ENCODE measurements at places on chromosomes 3 and 15.
A peak's percentile ranks its signal among the peaks of the same experiment; 100 is the strongest.

DNA sequence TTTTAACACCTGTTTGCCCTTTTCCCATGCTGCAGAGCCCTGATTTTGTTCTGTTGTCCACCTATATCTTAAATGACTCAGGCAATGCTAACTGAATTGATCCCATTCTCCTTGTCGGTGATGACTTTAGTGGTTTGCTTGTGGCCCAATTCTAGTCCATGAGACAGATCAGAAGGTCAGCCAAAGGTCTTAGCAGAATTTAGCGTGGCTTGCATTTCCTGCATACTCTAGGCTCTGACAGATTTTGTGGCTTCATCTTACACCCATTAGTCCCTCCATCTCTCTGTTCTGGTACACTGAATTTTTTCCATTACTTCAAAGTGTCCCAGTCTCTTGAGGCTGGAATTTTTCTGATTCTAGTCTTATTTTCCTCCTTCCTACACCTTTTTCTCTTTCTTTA lies 161.9 kb downstream of the STAC start:
- DNase-seq: no peak

DNA sequence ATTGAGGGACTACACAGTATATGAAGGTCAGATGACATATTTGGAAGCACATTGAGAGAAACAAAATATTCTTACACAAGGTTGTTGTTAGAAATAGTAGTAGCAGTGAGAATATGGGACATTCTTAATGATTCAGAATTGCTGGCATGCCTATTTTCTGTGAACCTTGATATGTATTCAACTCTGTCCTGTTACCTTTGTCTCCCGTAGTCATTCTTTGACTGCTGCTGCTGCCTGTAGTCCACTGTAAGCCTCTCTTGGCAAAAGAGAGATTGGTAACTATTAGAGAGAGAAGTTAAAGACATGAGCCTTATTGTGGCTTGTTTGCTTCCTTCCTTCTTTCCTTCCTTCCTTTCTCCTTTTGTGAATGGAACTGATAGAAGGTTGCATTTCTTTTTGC lies 64.5 kb downstream of the TCF12 start:
- DNase-seq: peak; percentile 35

DNA sequence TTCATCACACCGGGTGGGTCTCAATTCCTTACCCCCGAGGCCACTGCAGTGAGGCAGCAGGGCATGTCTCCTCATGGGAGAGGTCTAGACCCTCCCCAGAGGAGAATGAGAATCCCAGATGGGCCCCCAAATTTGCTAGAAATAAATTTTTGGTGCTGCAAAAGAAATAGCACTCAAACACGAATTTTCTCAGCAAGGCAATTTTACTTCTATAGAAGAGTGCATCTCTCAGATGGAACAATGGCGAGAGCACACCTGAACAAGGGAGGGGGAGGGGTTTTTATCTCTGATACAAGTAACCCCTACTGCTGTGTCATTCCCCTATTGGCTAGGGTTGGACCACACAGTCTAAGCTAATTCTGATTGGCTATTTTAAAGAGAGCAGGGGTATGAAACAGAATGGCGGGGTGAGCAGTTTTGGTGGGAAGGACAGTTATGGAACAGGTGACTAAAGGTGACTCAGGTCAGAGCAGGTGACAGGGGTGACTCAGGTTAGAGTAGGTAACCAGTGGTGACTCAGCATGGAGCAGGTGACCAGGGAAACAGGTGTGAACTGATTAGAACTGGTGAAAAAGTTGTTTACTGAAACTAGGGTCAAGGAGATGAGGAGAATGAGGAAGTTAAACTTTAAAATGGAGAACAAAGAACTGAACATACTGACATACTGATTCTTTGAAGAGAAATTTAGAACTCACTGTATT lies 93.0 kb upstream of the WNT7A start:
- DNase-seq: no peak

DNA sequence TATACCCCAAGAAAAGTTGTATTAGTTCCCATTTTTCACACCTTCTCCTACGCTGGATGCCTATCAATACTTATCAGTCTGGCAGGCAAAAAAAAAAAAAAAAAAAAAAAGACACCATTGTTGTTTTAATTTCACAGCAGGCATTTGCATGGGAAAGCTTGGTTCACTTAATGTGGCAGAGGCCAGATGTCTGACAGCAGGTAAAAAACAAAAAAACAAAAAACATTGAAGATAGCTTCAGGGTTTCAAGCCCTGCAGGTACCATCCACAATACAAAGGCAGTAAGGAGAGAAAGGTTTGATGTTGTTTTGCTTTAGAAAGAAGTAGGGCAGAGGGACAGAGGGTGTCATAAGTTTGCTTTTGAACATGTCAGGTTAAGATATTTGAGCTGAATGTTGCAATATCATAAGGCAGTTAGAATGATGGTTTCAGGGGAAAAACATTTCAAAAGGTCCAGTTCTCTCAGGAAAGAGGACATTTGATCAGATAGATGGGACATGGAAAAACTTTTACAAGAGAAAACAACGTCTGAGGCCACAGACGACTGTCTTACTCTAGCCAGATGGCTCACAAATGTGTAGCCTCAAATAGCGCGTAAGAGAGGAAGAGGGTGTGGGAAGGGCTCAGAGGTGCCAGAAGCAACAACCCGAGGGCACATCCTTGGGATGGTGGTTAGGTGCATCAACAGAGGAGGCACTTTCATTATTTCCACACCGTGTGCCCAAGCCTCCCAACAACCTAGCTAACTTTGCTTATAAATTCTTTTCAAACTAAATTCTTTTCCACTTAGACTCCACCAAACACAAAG lies 25.7 kb downstream of the PCOLCE2 start:
- DNase-seq: no peak

DNA sequence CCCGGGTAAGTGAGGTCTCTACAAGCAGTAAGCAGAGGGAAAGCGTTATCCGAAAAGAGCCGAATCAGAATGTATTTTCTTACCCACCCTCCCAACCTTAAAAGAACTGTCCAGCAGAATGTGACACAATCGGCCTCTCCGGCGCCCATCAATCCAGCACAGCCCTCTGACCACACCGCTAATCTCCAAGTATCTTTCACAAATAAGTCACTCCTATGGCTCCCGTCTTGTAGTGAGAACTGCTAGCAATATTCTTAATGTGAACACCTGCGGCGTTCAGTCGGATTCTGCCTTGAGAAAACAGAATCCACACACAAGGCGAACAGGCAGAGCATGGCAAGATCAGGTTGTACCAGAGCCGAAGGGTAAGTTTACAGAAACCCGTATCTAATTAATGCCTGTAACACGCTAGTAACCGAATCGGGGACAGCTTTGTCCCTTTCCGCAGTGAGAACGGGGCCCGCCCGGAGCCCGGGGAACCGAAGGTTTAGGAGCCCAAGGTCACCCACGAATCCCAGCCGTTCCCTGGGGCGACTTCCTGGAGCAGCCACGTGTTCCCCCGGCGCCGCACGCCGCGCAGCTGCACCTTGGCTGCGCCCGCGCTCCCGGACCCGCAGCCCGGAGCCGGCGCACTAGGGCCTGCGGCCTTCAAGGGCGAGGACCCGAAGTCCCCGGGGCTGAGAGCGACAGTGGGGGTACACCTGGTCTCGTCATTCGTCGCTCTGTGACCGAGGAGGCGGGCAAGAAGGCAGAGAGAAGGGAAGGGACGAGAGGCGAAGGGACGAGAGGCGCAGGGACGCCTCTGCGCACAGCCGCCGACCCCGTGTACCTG lies 672 bp downstream of the TFRC start:
- DNase-seq: no peak

GRCh38 chr3:43759938-43760337 lies 69.2 kb downstream of the ABHD5 start:
- no peak for DNase-seq

DNA sequence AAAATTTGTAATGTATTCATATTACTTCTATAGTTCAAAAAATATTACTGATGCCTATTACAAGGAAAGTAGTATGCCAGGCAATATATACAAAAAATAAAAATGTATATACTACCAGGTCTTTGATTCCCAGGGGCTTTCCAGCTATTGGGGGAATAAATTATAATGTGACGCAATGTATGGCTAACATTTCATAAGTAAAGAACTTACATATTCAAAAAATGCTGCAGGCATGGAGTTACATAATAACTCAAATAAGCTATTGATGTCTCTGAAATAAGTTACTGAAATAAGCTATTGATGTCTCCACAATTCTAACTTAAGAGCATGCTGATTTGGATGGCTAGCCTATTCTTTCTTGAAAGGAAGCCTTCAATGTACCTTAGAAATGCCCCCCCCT lies 30.2 kb downstream of the MCCC1 start:
- DNase-seq: no peak

- no peak for DNase-seq
These were observed 319.4 kb downstream of the PLCL2 start for GRCh38 chr3:17204049-17204650.

GRCh38 chr3:29605845-29606244 lies 325.0 kb downstream of the RBMS3 start:
- no peak for DNase-seq

- no peak for DNase-seq
These were observed 80.3 kb downstream of the FILIP1L start for GRCh38 chr3:100033903-100034471.

DNA sequence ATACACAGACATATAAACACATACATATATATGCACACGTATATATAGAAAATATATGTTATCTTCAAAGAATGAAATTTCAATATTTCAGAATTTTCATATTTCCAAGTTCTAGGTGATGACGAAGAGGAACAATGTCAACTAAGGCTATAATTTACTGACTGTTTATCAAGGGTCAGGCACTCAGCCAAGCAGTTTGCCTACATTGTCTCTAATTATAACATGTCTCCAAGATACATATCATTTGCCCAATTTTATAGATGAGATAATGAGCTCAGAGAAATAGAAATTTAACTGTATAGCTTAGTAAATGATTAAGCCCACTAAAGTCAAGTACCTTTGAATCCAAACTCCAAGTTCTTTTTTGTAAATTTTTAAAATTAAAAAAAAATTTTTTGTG lies 99.9 kb upstream of the PLSCR4 start:
- no peak for DNase-seq

DNA sequence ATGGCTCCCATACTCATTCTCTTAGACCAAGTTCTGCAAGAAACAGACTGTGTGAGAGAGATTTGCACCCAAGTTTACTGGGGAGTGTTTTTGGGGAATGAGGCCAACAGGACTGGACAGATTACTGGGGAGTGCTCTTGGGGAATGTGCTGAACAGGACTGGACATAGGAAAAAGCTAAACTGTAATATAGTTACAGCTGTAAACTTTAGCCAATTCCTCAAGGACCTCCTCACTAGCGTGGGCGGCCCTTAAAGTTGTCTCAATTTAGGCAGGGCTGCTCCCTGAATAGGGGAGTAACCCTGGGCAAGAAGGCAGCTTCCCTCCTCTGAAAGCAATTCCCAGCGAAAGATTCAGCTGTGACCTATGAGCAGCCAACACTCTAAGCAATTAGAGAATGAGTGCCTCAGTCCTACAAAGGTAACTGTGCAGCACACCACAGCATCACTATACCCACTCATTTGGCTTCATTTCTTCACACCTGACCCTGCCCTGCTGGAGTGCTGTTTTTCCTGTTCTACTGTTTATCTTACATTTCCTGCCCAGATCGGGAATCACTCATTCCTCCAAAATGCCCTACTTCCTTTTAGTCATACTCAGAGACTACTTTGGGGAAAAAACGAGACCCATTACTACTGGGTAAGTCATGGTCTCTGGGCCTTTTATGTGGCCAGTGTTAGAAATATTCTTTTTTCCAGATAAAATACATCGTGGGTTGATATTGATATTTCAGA lies 41.3 kb upstream of the TRIM42 start:
- no peak for DNase-seq

DNA sequence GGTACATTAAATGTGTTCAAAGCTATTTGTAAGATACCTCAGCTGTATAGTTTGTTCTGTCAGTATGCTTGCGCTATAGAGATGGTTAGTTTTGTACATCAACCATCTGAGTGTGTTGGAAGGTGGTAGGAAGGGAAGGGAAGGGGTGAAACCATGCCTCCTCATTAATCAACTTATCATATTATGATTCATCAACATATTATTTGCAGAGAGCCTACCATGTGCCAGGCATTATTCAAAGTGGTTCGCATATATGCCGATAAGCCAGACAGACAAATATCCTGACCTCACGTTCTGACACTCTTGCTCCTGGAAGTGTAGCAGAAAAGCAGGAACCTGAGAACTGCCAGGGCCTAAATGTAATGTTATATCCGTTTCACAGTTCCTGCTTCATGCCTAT lies 248.1 kb upstream of the NR2E3 start:
- no peak for DNase-seq

- DNase-seq: no peak
These were observed 35.9 kb downstream of the STARD5 start for GRCh38 chr15:81288040-81288439.

DNA sequence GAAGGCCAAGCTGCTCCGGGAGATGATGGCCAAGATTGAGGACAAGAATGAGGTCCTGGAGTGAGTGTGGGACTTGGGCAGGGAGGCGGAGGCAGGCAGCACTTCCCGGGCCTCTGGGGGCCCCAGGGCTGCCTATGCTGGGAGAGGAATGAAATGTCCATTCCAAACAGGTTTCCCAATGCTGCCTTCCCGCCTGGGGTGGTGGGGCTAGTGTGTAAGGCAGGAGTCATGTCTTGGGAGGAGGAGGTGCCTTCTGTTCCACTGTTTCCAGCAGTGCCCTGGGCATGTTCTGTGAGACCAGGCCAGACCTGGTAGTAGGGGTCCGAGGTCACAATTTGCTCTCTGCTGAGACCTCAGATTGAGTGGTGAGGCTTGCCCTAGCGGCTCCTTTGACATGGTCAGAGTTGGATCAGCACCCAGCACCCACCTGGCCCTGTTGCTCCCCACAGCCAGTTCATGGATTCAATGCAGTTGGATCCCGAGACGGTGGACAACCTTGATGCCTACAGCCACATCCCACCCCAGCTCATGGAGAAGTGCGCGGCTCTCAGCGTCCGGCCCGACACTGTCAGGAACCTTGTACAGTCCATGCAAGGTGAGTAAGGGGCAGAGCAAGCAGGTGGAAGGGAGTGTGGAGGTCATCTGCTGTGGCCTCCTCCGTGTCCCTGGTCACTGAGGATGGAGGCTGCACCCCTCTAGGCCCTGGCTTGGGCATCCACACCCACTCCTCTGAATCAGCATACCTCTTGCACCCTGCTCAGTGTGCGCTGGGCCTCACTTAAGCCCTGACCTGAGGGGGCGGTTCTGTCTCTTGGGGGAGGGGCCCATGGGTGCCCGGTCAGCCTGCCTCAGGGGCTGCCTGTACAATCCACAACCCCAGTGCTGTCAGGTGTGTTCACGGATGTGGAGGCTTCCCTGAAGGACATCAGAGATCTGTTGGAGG lies 27.3 kb downstream of the PTPN23 start:
- no peak for DNase-seq

- DNase-seq: no peak
These were observed 8.6 kb downstream of the ZXDC start for GRCh38 chr3:126466886-126467610.

DNA sequence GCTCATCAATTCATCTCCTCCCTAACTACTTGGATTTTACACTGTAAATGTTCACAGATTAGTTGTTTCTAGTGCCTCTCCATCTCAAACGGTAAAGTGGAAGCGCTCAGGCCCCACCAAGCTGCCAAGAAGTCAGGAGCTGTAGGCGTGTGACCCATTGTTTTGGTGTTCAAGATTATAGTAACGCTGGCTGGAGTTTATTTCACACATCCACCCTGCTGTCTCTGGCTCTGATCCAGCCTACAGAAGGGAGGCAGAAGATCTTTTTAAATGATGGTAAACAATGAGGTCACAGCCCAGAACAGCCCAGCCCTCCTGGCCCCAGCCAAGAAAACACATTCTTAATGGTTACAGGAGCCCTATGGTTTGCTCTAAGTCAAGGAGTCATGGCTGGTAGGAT lies 25.7 kb upstream of the GALNT15 start:
- DNase-seq: no peak

All from GF-D8 (cell line).